Stimulated activated CD8-positive, alpha-beta memory T cell treated with anti-CD3 and anti-CD28 coated beads, Interleukin-15, amount 100 ng/mL, for 24 hours (primary cell): ENCODE measurements at places on chromosomes 4 and X.

DNA sequence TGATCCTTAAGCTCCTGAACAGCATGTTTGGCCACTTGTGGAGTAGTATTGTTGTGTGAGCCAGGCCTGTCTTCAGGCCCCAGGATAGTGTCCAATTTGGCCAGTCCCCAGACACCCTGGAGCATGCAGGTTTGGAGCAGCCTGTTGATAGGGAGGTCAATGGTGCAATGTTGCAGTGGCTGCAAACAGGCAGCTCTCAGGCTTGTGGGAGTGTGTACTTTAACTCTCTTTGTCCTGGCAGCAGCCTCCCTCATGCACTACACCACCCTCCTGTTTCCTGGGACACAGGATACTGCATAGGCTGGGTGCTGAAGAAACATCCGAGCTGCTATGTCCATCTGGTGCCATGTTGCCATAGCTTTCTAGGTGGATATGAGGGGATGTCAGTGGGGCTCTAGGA is 24.0 kb downstream of the TECRL start:
- no peak for DNase-seq

- no peak for DNase-seq
Measured at GRCh38 chr4:26985873-26986272, 125.2 kb downstream of the STIM2 start.

GRCh38 chrX:133134282-133134681 is 37.4 kb upstream of the USP26 start:
- DNase-seq: no peak

- no peak for DNase-seq
Measured at GRCh38 chr4:26763648-26764047, 97.0 kb upstream of the STIM2 start.

DNA sequence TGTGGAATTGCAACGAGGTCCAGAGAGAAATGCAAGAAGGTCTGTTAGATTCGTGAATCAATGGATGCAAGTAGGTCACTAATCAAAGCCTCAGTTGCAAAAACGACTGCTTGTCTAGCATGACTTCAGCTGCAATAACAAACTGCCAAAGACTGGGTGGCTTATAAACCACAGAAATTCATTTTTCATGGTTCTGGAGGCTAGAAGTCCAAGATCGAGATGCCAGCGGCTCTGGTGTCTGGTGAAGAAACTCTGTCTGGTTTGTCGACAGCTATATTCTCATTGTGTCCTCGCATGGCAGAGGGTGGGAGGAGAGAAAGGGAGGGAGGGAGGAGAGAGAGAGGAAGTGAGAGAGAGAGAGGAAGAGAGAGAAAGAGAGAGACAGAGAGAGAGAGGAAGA is 114.7 kb downstream of the MXRA5 start:
- no peak for DNase-seq

DNA sequence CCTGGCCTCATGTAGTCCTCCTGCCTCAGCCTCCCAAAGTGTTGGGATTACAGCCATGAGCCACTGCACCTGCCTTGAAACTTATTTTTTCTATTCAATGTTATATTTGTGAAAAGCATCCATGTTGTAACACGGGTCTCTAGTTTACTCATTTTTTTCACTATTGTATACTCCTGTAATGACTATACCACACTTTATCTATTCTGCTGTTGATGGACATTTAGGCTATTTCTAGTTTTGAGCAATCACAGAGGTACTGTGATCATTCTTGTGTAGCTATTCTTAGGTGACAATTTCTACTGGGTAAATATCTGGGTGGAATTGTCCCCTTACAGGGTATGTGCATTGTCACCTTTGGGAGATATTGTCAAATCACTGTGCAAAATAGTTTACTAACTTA is 3.6 kb downstream of the DRP2 start:
- DNase-seq: no peak

GRCh38 chrX:10240918-10241317 is 84.1 kb downstream of the CLCN4 start:
- DNase-seq: no peak

GRCh38 chr4:3247399-3248177 is 1.4 kb upstream of the MSANTD1 start:
- DNase-seq: no peak

DNA sequence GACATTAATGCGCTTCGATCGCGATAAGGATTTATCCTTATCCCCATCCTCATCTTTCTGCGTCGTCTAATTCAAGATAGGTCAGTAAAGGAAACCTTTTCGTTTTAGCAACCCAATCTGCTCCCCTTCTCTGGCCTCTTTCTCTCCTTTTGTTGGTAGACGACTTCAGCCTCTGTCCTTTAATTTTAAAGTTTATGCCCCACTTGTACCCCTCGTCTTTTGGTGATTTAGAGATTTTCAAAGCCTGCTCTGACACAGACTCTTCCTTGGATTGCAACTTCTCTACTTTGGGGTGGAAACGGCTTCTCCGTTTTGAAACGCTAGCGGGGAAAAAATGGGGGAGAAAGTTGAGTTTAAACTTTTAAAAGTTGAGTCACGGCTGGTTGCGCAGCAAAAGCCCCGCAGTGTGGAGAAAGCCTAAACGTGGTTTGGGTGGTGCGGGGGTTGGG is 528 bp upstream of the FGF2 start:
- DNase-seq: no peak

GRCh38 chrX:150477371-150477770 is 91.0 kb upstream of the MTM1 start:
- DNase-seq: no peak

DNA sequence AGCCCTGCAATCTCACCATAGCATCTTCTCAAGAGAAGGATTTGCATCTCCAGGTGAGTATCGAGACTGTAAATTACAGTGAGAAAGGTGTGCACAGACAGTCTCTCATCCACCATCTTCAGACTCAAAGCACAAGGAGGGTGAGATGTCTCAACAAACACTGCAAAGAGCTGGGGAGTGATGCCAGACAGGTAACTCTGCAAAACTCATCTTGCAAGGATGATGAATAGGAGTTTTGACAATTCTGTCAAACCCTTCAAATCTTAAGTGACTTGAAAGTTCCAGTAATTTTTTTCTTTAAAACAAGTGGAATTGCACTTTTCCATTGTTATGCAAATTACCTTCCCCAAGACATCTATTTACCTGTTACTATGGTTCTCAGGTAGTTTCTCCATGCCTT is 277.2 kb upstream of the VCX3A start:
- DNase-seq: no peak

DNA sequence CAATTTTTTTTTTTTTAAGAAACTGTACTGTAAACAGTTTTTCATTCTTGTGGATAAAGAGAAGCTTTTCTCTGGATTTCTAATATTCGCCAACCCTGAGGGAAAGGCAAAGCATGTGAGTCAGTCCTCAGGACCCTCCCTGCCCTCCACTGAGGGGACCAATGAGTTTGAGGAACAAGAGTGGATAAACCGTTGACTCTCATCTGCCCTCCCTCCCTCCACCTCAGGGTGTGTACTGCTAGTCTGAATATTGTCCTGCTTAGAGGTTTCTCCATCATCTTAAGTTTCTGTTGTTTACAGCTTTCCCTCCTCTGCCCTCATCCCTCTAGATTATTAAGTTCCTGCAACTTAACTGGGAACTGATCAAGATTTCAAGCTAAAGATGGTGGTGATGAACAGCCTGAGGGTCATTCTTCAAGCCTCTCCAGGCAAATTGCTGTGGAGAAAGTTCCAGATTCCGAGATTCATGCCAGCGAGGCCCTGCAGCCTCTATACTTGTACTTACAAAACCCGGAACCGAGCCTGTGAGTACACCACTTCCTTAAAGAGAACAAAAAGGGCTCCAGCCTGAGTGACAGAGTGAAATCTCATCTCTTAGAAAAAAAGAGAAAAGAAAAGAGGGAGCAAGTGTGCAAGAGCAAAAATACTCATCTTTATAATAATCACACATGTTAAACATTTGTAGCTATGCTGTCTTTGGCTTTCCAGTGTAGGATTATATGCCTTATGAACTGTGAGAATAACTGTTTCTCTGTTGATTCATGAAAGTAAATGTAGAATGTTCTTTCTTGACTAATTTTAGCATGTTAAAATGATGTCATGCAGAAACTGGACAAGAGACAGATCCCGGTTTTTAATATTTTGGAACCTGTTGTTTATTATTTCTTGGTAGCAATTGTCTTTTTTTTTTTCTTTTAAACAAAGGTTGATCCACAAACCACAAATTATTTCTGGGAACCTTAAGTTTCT is 11.9 kb downstream of the CA5B start:
- no peak for DNase-seq

- DNase-seq: no peak
Measured at GRCh38 chr4:174262624-174263444, 20.6 kb downstream of the FBXO8 start.

DNA sequence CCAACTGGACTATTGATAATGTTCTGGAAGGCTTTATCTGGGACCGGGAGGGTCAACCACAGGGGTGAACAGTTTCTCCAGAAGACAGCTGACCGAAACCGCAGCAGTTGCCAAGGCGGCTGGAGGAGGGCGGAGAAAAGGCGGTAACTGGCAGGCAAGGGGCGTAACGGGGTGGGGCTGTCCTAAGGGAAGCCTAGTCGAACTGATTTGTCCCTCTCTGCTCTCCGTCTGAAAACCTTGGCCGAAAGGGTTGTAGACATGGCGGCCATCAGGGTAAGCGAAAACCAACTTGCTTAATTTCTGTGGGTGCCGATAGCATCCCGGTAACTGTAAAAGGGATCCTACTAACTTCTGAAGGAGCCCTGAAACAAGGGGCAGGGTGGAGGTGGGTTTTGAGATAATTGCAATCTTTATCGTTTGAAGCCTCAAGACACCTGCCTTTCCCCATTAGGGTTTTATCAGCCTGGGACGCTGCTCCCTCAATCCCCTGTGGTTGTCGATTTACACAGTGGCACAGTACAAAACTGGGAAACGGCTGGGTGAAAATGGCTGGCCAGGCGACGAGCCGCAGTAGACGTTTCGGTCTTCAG is at the start of gene APOOL:
Gene APOOL (plus strand): TSS at position 223 of the 590 bp plus-strand sequence. CDS start 36 bp downstream, at position 259.
- DNase-seq: peak; percentile 33

GRCh38 chr4:54509057-54509456 is 148.7 kb upstream of the KIT start:
- DNase-seq: no peak

DNA sequence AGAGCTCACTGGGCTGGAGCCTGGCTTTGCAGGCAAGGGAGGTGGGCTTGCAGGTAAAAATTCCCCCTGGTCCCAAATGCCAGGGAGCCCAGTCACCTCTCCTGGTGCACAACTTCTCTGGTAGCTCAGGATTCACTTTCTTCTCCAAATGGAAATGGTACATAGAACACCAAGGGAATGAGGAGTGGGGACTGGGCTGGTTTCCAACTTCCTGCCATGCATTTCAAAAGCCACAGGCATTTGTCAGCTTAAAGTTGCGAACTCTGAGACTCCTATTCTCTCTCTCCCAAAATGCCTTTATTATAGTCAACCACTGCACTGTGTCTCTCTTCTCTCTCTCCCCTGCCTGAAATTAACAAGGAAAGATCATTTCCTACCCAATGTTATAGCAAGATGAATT is 177.3 kb downstream of the GRIA3 start:
- no peak for DNase-seq

GRCh38 chr4:81398379-81398778 is 73.3 kb downstream of the RASGEF1B start:
- no peak for DNase-seq

GRCh38 chr4:135724421-135724820 is 1522.8 kb upstream of the PABPC4L start:
- no peak for DNase-seq

GRCh38 chrX:115960440-115961084 is 210.0 kb upstream of the AGTR2 start:
- no peak for DNase-seq

- no peak for DNase-seq
Measured at GRCh38 chrX:133859860-133860259, 125.5 kb downstream of the GPC3 start.

DNA sequence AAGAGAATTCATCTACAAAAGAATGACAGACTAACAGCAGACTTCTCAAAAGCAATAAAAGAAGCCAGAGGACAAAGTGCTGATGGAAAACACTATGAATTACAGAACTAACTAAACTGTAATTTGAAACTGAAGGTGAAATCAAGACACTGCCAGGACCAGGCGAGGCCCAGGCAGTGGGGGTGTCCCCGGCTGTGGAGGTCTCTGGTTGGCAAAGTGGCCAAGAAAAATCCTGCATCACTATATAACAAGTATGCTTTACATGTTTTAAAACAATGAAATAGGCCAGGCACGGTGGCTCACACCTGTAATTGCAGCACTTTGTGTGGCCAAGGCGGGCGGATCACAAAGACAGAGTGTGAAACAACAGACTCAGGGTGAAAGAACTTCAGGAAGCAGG is 32.9 kb downstream of the CHM start:
- no peak for DNase-seq

GRCh38 chr4:36196145-36196913 is 48.0 kb downstream of the ARAP2 start:
- DNase-seq: no peak

DNA sequence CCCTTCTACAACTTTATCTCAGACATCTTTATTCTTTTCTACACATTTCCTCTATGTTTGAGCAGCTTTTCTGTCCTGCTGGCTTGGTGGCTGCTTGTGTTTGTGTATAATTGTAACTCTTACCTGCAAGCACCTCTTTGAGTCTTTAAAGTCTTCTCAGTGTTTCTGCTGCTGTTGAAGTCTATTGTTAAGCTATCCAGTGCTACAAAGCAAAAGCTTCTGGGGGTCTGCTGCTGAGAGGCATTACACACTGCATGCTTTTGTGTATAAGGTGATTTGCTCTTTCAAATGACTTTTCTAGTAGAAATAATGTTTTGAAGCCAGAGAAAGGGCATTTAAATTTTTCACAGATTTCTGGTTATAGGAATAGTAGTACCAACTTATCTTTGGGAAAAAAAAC is 241.8 kb downstream of the DTHD1 start:
- DNase-seq: no peak

GRCh38 chr4:185734214-185734613 is 77.8 kb downstream of the SORBS2 start:
- DNase-seq: no peak

DNA sequence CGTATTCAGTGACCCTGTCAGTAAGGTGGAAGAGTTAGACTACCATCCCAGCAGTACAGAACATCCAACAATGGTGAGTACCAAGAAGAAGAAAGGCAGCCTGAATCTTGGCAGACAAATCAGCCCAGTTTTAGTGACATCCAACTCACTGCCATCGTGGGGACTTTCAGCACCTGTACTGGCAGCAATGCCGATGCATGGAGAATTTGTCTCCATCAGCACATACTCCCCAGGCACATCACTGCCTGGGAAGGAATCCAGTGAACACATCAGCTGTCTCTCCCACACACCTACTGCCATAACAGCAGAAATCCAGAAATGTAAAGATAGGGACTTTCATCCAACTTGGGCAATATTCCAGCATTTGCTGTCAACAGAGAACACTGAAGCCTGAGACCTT is 29.8 kb downstream of the PTCHD1 start:
- DNase-seq: no peak

DNA sequence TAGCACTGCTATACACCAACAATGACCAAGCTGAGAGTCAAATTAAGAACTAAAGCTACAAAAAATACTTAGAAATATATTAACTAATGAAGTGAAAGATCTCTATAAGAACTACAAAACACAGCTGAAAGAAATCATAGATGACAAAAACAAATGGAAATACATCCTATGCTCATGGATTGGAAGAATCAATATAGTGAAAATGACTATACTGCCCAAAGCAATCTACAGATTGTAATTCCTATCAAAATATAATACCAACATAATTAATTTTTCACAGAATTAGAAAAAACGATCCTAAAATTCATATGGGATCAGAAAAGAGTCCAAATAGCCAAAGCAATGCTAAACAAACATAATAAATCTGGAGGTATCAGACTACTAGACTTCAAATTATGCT is 87.8 kb downstream of the STARD8 start:
- no peak for DNase-seq

GRCh38 chr4:3483471-3483921 is 20.4 kb downstream of the DOK7 start:
- no peak for DNase-seq

- DNase-seq: no peak
Measured at GRCh38 chr4:150045410-150045809, 32.8 kb upstream of the DCLK2 start.
